ENCODE measurements at places on chromosomes 11 and 22.

- DNase-seq: no peak
Measured at GRCh38 chr11:38038777-38039176, 1440.7 kb upstream of the RAG2 start.

DNA sequence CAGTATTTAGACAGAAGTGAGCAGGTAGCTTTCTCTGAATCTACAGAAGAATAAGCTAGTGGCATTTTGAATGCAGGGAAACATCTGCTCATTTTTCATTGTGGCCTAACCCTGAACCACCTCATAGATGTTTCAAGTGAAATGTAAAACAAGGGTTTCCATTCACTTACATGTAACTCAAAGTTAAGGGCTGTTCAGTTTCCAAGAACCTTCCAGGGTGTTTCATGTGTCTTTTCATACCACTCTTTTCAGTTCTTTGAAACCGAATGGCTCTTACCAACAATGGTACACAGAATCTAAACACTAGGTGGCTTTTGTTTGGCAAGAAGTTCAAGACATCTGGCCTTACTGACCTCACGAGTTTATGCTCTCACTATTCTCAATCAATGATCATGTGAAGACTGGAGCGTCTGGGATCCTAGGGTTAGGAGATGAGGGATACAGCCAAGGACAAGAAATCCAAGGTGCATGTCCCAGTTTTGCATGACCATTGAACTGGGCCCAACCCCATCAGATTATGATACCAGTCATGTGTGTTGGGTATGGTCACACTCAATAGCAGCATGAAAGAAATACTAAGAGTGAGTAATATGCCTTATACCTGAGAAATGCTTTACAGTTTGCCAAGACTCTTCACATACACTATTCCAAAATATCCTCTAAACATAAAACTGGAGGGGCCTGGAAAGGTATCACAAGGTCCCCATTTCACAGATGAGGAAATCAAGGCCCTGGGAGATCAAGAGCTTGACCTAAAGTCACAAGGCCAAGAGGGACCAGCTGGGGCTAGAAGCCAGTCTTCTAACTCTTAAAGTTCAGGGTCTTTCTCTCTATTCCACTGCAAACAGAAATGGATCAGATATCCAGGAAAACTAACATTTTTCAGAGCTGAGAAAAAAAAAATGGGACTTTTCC is 92.7 kb downstream of the ETS1 start:
- no peak for DNase-seq

GRCh38 chr11:121723246-121723741 is 270.5 kb upstream of the SORL1-AS1 start:
- no peak for DNase-seq

DNA sequence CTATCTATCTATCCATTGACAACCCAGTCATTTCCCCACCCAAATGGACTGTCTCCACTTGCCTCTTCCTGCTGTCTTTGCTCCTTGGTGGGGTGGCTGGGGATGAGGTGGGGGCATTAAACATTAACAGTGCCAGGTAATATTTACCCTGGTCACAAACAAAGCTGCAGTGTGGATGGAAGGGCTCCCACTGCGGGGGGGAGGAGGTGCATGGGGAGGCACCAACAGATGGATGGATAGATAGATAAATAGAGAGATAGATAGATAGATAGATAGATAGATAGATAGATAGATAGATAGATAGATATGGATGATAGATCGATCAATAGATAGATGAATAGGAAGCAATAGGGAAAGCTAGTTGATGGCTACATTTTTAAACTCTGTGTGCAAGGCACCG is 2.3 kb upstream of the FXYD2 start:
- DNase-seq: no peak

DNA sequence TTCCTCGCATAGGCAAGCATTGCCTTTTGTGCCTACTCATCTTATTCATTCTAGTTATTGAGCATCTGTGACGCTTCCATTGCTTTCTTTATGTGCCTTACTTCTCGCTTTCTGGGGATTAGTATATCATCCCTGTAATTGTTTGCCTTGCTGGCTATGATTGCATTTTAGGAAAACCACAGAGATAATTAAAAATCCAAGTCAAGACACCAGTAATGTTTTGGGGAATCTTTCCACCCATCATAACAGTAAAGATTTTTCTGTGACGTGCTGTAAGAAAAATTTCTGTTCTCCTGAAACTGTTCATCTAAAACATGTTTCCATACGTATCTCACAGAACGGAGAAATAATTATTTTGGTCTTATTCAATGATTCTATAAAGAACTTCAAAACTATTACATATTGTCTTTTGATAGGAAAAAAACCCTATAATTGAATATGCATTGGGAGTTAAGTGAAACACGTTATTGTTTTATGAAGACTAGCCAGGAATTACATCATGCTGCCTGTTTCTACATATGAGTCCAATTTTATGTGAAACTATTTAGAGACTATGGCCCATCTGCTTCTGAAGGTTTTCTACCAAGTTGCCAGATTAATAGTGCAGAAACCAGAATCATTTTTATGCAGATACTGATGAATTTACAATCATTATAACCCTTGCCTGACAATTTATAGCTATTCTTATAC is 133.7 kb upstream of the FIBIN start:
- DNase-seq: no peak

DNA sequence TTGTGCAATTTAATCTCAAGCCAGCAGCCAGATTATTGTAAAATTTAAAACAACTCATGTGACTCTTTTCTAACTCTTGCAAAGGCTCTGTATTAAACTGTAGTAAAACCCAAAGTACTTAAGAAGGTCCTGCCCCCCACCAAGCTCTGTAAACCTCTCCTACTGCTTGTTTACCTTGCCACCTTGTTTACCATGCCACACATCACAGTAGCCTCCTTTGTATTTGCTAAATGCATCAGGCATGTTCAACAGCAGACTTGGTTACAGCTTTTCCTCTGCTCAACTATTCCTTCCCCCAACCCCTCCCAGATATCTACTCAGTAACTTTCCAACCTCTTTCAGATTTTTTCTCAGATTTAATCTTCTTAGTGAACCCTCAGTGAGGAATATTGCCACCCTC is 861.6 kb downstream of the METTL15 start:
- no peak for DNase-seq

GRCh38 chr11:2587132-2587930 is 112.5 kb downstream of the KCNQ1OT1 start:
- peak; percentile 2 for DNase-seq

DNA sequence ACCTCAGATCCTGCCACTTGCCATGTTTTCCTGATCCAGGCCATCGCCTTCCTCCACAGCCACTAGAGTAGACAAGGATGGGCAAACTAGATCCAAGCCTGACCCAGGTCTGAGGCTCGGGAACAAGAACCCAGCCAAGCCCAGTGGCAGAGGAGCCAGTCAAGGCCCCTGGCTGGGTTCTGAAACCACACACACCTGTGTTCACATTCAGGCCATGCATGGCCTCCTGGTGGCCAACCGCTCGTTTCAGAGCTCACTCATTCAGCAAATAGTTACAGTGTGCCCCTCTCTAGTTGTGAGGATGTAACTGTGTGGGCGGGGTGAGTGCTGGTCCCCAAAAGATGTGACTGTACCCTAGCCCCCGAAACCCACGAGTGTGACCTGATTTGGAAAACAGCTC is 337.6 kb downstream of the CTTN start:
- no peak for DNase-seq

DNA sequence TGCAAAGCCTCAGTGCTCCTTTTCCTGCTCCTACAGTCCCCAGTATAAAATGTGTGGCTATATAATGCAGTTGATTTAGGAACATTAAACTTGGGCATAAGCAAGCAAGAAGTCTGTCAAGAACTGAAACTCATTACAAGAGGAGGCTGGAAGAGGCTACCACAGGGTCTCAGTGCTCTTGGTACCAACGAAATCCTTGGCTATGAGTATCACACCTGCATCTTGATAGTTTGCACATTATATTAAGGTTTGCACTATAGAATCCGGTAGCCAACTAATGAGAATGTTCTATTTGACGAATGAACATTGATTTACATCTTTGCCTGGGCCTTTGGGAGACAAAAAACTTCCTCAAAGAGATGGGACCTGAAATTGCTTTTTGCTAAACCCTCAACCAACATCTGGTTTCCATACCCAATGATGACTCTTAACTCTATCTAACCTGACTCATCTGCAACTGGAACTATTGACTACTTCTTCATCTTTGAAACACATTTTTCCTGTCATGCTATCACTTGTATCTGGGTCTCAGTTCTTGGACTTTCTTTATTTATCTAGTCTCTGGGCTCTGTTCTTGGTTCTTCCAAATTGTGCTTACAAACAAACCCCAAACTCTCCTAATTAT is 207.2 kb upstream of the CTSC start:
- DNase-seq: no peak

DNA sequence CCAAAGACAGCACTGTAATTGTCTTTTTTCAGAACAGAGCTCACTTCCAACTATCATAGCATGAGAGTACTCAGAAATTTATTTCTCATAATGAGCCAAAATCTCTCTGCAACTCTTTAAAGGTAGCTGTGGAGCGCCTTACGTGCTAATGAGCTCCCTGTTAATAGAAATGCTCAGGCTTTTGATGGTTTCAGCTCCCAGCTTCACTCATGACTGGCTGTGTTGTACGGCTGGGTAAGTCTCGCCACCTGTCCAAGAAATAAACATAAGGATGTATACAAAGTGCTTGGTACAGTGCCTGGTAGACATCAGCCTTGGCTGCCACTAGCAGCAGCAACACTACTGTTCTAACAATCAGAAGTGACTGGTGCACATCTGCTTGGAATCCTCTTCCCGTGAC is 109.4 kb downstream of the LDLRAD3 start:
- no peak for DNase-seq

GRCh38 chr11:30328681-30329080 is 5.8 kb downstream of the ARL14EP start:
- no peak for DNase-seq

DNA sequence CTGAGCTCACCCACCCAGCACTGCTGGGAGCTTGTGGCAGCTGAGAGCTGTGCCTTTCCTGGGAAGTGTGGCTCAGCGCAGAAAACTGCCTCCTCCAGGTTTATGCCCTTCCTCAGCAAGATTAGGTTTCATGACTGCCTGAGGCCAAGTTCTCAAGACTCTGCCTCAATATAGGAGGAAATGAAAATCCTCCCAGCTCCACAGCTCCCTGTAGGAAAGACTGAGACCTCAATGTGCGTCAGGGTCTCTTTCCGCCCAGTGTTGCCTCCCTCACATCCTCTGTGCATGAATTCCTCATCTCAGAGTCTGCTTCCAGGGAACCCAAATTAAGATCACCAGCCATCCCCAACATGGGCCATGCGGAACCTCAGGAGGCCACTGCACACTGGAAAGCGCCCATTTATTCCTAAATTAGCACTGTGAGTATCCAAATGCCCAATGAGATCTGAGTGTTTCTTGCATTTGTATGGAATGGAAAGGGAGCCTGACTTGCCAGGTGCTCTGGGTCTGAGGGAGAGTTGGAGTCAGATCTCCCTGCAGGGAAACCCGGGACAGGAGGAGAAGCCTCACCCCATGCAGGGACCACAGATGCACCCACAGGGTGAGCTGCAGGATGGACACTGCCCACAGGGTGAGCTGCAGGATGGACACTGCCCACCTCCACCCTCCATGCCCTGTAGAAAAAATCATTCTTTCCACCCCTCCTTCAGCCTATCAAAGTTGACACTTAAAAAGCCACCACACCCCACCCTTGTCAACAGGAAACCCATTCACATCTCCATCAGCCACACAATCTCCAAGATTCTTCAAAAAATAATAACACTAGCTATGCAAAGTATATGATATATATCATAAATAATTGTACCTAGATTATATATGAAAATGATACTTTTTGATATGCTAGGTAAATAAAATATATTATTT is 97.4 kb upstream of the IGLL5 start:
- DNase-seq: no peak

- no peak for DNase-seq
Measured at GRCh38 chr22:28835630-28836189, 35.3 kb upstream of the XBP1 start.

GRCh38 chr11:59510941-59511589 is at the start of gene OR4D9:
Gene OR4D9, plus strand, starts transcription at chr11:59511539. Its CDS starts 3,374 bp downstream, at chr11:59514913.
- no peak for DNase-seq

DNA sequence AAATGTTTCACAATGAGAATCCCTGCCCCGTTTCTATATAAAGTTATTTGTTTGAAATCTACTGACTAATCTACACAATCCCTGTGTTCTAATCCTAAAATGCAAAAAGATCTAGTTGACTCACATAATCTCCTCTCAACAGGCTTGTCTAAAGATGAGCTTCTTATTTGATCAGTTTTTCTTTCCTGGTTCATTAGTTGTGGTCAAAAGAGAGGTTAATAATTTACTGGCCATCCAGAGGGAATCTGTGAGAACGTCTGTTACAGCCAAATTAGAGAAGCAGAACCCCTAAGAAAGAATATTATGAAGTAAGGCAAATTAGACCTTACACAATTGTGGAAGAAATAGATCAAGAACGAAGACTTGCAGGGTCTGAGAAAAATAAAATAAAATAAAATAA is 173.7 kb upstream of the ANO3 start:
- DNase-seq: no peak

Data from GM19239 (cell line).